GM12865 (cell line): ENCODE measurements at places on chromosomes 13 and 19.

GRCh38 chr13:37134411-37135041, 29.1 kb upstream of the CSNK1A1L start:
- DNase-seq: no peak

DNA sequence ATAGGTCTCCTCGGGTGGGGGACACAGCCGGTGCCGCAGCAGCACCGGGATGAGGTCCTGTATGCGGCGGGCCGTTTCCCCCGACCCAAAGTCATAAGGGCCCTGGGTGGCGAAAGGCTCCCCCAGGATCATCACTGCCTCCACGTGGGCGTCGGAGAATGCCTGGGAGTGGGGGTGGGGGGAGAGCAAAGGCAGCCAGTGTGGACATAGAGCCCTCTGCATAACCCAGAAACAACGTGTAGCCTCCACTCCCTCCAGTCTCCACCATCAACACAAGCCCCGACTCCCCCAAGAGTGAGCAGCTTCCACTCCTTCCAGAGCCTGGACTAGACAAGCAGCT, 1.7 kb upstream of the NUMBL start:
- DNase-seq: no peak

DNA sequence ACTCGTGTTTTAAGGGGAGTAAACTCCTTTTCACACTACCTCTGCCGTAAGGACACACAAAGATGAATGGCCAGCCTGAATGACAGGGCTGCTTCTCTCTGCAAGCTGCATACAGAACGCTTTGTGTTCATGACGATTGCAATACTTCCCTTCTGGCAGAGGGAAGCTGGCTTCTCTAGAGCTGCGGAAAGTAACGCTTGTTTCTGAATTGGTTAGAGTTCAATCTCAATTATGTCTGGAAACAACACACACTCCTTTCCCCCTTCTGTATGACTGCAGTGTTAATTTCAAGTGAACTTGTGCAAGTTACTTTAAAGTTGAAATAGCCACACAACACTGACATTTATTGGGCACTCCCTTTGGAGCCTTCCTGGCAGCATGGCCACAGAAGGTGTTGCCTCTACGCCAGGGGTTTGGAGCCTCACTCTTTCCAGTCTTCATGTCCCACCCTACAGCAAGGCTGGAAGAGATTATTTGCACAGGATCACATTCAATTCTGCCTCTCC, 242.6 kb downstream of the NDFIP2 start:
- no peak for DNase-seq

DNA sequence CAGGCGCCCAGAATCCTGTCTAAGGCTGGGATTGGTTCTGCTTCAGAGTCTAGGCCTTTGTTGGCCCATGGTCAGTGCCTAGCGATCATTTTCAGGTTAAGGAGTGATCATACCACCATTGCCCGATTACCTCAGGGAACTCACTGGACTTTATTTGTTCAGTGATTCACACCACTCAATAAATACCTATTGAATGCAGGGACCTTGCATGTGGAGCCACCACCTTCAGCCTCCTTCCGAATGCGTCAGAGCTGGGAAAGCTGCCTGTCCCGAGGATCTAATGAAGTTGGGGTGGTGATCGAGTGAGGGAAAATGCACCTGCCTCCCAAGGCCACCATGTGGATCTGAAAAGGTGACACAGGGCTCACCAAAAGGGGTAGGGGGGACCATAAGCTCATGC, 40.0 kb upstream of the POU2F2 start:
- no peak for DNase-seq

DNA sequence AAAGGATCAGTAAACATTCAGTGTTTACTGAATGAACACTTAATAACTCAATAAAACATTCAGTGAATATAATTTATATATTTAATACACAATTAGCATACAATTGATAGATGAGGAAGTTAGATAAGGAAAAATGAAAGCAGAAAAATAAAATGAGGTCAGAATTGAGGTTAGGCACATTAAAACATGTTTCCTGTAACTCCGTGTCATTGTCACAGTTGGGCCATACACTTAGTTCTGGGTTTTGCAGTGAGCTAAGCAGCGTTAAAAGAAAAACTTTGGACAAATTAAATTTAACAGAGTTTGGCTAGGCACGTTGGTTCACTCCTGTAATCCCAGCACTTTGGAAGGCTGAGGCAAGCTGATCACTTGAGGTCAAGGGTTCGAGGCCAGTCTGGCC, 71.4 kb downstream of the MIPEP start:
- no peak for DNase-seq

GRCh38 chr13:55728247-55728646, 1412.5 kb upstream of the PRR20A start:
- DNase-seq: no peak

GRCh38 chr19:39328046-39328705, 7.5 kb upstream of the LRFN1 start:
- DNase-seq: peak; percentile 68

- no peak for DNase-seq
These were observed 38.6 kb downstream of the SCEL start for GRCh38 chr13:77574096-77574495.

GRCh38 chr13:59450229-59450628, 713.5 kb downstream of the DIAPH3 start:
- no peak for DNase-seq

DNA sequence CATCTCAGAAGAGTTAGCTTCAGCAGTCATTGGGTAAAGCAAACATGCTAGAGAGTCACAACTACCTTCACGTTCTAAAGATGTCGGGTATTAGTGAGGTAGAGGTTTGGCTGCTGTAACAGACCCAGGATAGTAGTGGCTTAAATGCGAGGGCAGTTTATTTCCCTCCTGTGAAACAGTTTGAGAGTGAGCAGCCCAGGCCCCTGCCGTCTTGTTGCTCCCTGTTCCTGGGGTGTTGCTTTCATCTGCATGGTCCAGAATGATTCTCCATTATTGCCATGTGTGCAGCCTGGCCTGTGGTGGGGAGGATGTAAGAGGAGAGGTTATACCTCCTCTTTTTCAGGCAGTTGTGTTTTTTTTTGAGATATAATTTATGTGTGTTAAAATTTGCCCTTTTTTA, 63.7 kb downstream of the SIPA1L3 start:
- no peak for DNase-seq

DNA sequence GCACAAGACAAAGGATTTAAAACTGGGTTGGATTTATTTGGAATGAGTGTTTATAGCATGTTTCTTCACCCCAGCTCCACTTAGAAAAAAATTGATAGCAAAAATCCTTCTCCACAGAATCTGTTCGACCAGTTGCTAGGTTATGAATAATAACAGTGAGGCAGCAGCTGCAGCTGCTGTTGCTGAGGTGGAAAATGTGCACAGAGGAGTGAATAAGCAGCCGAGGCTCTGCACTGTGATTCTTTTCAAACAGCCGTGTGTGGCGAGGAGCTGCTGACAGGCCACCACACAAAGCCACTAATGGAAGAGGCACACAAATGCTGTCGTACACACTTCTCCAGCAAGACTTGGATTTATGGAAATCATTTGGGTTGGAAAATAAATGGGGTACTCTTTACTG, 6.4 kb upstream of the RASL11A start:
- no peak for DNase-seq

DNA sequence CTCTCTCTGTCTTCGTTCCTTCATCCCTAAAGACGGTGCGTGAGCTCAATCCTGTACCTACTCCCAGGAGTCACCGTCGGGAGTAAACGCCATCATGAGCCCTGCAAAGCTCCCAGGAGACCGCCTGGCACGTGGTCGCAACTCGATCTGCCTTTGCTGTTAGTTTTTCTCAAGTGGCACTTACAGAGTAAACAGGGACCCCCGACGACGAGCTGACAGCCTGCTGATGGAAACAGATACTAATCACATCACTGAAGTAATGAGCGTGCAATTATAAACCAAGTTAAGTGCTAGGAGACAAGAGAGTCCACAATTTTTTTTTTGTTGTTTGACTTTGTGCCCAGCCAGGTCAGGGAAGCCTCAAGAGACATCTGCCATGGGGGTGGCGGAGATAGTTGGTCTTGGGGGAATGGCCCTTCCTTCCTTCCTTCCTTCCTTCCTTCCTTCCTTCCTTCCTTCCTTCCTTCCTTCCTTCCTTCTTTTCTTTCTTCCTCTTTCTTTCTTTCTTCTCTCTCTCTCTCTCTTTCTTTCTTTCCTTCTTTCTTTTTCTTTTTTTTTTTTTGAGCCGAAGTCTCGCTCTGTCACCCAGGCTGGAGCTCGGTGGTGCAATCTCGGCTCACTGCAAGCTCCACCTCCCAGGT, 23.6 kb downstream of the CACNG6 start:
- no peak for DNase-seq

- peak; percentile 59 for DNase-seq
These were observed 6.6 kb downstream of the ISOC2 start for GRCh38 chr19:55454787-55455243.
